Activated CD8-positive, alpha-beta memory T cell treated with anti-CD3 and anti-CD28 coated beads, Interleukin-2, amount 10 ng/mL, durations not matched to agents 7 days and 5 days (primary cell): ENCODE measurements at places on chromosomes 16 and 17.

- no peak for DNase-seq
Measured at GRCh38 chr17:14826358-14826757, 438.8 kb downstream of the PMP22 start.

GRCh38 chr16:19771796-19772195, 53.7 kb downstream of the IQCK start:
- no peak for DNase-seq

- no peak for DNase-seq
Measured at GRCh38 chr16:68642436-68643101, 2.5 kb upstream of the CDH3 start.

GRCh38 chr17:30332057-30332542, 1.8 kb downstream of the TMIGD1 start:
- DNase-seq = peak; percentile 70

DNA sequence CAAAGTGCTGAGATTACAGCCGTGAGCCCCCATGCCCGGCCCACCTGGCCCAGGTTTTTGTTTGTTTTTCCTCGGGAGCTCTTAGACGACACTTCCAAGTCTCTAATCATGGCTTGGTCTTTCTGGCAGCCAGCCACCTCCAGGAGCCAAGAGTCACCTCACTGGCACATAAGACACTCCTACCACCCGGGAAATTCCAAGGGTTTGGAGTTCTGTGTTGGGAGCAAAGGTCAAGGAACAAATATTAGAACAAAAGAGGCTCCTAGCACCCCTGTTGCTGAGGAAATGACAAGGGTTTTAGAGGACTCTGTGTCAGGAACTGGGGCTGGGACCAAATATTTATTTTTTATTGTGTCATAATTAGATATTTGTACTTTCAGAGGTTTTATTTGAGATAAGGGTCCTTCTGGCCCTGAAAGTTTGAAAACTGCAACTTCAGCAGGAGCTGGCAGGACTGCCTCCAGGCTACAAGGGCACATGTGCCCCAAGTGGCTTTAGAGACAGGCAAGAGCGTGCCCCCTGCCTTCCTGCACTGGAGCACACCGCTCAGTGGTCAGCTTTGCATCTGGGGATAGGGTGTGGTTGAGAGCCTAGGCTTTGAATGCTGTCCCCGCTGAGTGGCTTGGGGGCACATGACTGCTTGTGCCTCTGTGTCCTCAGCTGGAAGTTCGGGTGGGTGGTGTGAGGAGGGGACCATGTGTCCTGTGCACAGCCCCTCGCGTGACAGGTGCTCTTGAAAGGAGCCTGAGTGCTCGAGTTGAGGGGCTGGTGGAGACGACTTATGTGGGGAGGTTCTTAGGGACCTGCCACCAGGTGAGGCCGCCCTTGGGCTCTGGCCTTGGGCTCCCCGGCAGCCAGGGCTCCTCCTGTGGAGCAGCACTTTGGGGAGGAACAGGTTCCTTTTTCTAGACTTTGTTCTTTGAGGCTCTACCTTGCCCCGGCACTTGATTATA, 29.7 kb downstream of the MGRN1 start:
- no peak for DNase-seq

DNA sequence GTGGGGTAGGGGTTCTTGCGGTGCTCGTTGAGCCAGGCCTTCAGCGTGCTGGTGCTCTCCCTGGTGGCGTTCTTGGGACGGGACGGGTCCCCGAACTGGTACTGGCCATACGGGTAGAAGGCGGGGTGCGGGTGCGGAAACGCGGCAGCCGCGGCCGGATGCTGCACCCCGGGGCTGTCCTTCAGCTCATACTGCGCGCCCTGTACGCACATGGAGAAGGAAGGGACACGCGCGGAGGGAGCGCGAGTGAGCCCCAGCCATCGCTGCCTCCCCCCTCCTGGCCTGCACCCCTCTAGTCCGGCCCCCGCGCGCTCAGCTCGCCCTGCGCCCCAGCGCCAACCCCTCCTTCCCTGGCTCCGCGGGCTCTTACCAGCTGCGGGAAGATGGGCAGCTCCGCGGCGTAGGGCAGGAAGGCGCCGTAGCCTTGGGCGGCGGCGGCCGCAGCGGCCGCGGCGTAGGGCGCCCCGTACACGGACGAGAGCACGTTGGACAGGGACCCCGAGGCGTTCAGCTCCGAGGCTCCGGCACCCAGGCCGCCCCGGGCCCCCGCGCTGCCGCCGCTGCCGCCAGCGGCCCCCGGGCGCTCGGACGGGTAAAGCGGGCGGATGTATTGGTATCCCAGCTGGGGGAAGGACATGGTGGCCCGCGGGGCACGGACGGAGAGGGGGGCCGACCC, 1.0 kb downstream of the IRX3 start:
- DNase-seq = no peak

- no peak for DNase-seq
Measured at GRCh38 chr17:57629470-57629869, 115.6 kb downstream of the CCDC182 start.

DNA sequence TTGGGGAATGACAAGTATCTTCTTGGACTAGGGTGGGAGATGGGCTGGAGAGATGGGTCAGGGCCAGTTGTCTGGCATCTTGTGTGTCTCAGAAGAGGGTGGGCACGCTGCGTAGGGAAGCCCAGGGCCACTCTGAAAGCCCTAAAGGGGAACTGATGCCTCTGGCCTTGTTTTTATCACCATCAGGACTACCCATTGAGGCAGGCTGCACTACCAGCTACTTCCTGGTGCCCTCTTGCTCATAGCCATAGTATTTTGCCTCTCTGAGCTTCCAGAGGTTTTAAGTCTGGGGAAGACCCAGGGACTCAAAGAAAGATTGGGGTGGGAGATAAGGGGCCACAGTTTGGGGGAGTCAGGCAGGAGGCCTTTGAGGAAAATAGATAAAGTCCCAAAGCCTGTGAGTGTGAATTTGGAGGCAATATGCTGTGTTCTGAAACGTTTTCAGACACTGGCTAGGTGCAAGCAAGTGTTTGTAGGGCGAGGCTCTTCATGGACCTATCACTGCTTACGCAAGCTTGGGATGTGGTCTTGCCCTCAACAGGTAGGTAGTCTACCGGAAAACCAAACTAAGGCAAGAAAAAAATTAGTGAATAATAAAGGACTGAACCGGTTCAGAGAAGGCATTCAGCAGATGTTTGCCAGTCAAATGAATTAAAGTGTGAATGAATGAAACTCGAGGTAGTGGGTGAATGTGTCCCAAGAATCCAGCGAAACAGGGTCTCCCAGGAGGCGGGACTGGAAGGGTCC, 688 bp upstream of the ITGB3 start:
- no peak for DNase-seq

GRCh38 chr17:57349541-57350247, 93.4 kb downstream of the MSI2 start:
- DNase-seq = no peak

DNA sequence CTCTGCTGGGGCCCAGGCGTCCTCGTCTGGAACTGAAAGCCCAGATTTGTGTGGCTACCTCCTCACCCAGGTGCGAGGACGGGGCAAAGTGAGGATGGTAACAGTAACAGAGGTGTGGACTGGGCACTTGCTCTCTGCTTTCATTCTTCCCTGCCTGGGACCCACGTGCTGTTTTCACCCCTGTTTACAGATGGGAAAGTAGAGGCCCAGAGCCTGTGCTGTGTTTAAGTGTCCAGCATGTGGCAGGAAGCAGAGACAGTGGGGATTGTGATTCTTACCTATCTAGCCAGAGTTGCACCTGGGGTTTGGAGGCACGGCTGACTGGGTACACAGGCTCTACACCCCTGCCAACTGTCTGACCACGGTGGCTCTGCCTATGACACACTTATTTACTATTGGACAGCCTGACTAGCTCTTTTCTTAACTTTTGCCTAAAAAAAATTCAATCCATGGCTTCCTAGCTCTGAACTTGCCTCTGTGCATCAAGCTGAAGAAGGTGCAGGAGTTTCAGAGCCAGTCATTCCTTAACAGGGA, 155.4 kb downstream of the CLEC16A start:
- DNase-seq = no peak

DNA sequence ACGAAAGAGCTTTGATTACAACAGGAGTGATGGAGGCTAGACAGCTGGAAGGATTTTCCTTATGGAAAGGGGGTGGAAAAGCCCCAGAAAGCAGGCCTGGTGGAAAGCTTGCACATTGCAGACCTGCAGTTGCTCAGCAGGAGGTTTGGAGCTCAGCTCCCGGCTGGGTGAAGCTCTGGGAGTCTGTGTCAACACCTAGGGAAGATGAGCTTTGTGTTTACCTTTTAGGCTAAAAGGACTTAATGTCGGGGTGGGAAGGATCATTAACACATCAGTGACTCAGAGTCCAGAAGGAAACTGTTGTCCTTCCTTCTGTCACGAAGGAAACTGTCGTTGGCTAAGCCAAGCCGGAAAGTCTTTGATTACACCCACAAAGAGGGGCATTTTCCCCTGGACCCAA, 48.2 kb downstream of the RAP1GAP2 start:
- DNase-seq = no peak

DNA sequence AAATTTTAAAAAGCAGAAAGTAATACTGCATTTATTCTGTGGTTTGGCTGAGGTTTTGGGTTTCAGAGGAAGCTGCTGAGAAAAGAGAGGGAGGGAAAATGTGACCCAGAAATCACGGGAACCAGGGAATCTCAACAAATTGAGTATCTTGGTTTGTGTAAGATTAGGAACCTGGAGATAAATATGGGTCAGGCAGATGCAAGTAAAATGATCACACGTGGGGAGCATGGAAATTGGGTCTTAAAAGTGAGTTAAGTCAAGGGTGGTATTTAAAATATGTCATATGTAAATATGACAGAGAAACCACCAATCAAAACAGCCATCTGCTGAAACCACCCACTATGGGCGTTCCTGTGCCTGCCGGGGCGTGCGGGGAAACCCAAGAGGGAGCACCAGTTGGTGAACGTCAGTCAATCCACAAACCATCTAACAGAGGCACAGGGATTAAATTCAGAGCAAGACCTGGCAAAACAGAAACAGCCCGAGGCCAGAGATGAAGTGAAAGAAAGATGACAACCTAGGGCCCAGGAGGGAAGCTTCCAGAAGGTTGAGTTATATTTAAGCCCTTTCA, 33.4 kb downstream of the CDH13 start:
- DNase-seq = peak; percentile 59

GRCh38 chr17:61002316-61002736, 324.7 kb downstream of the BCAS3 start:
- DNase-seq = no peak

- DNase-seq = peak; percentile 89
Measured at GRCh38 chr16:85612801-85613603, at the start of gene GSE1. Gene GSE1, plus strand, starts transcription at chr16:85613322. Its CDS starts 70 bp downstream, at chr16:85613392.

- no peak for DNase-seq
Measured at GRCh38 chr16:50603206-50604064, 55.2 kb downstream of the NKD1 start.

DNA sequence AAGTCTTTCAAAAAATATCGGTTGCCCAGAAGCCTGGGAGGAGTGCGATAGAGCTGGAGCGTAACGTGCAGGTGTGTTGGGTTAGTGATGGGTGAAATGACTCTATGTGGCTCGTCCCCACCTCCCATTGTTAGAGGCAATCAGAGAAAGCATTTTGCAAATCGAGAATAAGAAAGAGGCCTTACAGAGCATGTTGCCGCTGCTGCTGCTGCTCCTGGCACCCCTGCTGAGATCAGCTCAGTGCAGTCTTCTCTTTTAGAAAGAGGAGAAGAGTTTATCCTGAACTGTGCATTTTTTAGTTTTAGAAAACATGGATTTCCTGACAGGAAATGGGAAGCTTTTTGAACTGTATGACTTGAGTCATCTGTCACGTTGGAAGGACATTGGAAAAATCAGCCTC, 774.5 kb upstream of the RBFOX1 start:
- DNase-seq = no peak

DNA sequence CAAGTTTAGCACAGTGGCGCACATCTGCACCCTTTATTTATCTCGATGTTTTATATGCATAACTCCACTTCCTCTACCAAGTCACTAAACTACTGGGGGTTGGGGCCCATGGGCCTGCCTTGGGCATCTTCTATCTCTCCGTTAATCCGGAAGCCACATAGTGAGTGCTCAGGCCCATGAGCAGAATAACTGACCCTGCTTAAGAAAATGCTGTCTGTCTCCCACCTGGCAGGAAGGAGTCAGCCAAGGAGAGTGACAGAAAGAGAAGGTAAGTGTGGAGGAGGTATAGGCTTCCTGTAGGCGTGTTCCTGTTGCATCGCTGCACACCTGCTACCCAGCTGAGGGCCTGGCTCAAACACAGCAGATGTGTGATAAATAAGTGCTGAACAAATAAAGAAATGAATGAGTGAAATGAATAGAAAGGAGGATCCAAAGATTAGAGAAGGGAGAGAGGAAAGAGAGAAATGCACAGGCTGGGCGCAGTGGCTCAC, 320.1 kb downstream of the SLC39A11 start:
- DNase-seq = no peak

DNA sequence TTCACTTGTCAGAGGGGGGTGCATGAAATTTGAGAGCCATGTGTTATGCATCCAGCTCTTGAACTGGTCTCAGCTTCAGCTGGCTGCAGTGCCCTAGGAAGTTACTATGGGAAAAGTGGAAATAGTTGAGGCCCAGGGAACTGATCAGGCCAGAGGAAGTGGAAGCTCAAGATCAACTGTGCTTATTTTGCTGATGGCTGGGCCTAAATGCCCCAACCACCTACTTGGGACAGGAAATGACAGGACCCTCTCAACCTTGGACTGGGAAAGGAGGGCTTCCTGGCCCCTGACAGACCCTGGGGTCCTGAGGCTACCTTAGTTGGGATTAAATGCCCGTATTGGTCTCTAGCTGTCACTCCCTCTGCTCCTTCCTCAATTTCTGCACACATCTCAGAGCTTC, 1.2 kb upstream of the TAOK2 start:
- no peak for DNase-seq

- DNase-seq = peak; percentile 98
Measured at GRCh38 chr16:29745853-29746345, at the start of gene C16orf54. Gene C16orf54, minus strand, starts transcription at chr16:29745990. Its CDS starts 1,039 bp downstream, at chr16:29744951.

- no peak for DNase-seq
Measured at GRCh38 chr17:8558144-8558543, 72.4 kb downstream of the MYH10 start.

DNA sequence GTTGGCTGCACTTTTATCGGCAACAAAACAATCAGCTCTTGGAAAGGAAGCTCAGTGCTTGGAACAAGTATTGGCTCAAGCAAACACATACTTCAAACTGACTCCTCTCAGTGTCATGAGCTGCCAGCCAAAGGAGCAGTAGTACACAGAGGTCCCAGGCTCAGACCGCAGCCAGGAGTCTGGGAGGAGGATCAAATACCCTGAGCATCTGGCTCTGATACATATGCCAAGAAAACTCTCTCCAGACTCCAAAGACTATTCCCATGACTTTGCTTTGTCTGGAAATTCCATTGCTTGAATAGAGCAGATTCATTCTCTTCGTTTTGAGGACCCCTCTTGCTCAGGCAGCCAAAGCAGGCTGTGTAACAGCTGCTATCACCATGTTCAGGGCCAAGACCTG, 501.6 kb upstream of the PSMD7 start:
- no peak for DNase-seq
